Activated CD4-positive, alpha-beta memory T cell treated with anti-CD3 and anti-CD28 coated beads, Interleukin-2, amount 10 ng/mL, durations not matched to agents 7 days and 5 days (primary cell): ENCODE measurements at places on chromosomes 12 and 14. TPM values are rescaled to one million over a fixed set of nuclear protein-coding genes. Genes with fewer than 3 reads are reported as not detected.

The IFNG-AS1 gene
- 0.35 TPM for total RNA-seq

DNA sequence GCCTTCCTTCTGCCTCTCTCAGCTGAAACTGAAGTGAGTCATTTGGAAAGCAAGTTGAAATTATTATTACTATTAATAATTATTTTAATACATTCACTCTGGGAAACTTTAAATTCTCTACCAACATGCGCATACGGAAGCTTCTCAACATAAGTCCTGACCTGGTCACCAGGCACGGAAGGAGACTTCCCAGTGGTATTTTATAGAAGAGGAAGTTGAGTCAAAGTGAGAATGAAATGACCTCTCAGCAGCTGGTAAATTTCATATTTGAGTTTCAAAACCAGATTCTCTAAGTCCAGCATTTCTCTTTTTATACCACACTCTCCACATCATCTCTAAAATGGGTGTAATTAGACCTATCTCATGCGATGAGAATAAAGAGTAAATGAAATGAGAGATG lies 747.4 kb downstream of the VRK1 start:
- H3K27ac ChIP-seq, result peak overlapping the region; percentile 40
- no peak overlapping the region for H3K4me3 ChIP-seq
- H3K36me3 ChIP-seq, result no peaks in the 10 kb centered on the region
- no peaks in the 10 kb centered on the region for H3K27me3 ChIP-seq
- no peak for DNase-seq

The KRT72 gene
- total RNA-seq, result not detected

The KRT6C gene
- total RNA-seq, result not detected

The MGST1 gene
- total RNA-seq, result not detected

DNA sequence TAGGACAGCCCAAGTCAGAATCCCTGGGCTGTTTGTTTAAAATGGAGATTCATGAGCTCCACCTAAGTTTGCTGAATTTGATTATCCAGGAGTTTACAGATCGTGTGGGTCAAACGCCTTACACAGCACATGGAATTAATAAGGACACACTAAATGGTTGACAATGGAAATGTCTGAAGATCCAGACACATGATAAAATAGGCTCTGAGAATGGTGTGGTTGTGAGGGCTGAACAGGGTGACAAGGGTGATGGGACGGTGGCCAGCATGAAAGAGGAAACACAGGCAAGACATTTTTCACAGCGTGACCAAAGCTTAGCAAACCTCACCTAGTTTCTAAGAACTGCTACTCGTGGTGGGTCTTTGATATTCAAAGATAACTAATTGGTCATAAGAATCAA lies 12.5 kb downstream of the VWF start:
- H3K4me3 ChIP-seq, result no peak overlapping the region
- no peaks in the 10 kb centered on the region for H3K4me1 ChIP-seq
- no peak for DNase-seq
- H3K27me3 ChIP-seq, result peaks cover under 1% of the 10 kb centered on the region
- no peaks in the 10 kb centered on the region for H3K36me3 ChIP-seq
- H3K27ac ChIP-seq, result no peak overlapping the region

DNA sequence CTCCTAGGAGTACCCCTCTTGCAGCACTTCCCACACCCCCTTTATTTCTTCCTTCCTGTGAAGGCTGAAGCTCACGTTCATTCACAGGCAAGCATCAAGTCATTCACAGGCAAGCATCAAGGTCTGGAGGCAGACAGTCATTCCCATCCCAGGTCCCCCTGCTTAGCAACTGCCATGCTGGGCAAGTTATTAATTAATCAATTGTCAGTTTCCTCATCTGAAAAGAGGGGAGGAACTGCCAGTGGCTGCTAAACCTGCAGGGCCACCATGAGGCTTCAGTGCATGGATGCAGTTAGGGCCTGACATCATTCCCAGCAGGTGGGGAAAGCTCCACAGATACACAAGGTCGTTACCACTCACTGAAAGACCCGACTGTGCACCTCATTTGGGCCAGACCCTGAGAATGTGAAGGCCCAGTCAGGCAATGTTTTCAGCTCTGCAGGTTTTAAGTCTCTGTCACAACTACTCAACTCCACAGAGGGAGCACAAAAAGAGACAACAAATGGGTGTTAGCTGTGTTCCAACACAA lies 85.0 kb upstream of the GPR68 start:
- H3K27me3 ChIP-seq, result no peaks in the 10 kb centered on the region
- peaks cover 69% of the 10 kb centered on the region for H3K4me1 ChIP-seq
- DNase-seq, result no peak
- peaks cover 85% of the 10 kb centered on the region for H3K36me3 ChIP-seq
- H3K4me3 ChIP-seq, result no peak overlapping the region
